ENCODE measurements at places on chromosomes 4 and X. TPM values are rescaled to one million over a fixed set of nuclear protein-coding genes. Genes with fewer than 3 reads are reported as not detected.

Gene ENPP6
- total RNA-seq: 0.09 TPM

- no peak overlapping the region for H3K27ac ChIP-seq
- no peaks in the 10 kb centered on the region for H3K27me3 ChIP-seq
- peaks cover 3% of the 10 kb centered on the region for H3K4me1 ChIP-seq
- H3K4me3 ChIP-seq: no peak overlapping the region
- DNase-seq: no peak
These were observed 115.9 kb downstream of the GPAT3 start for GRCh38 chr4:83651846-83652245.

- DNase-seq: peak; percentile 15
- peak overlapping the region; percentile 83 for H3K4me3 ChIP-seq
- H3K4me1 ChIP-seq: peaks cover 24% of the 10 kb centered on the region
- H3K36me3 ChIP-seq: no peaks in the 10 kb centered on the region
- H3K27ac ChIP-seq: no peak overlapping the region
These were observed 497 bp downstream of the HPGD start for GRCh38 chr4:174521800-174522182.

GRCh38 chrX:40176351-40177116 is 78.8 kb upstream of the BCOR start:
- no peaks in the 10 kb centered on the region for H3K36me3 ChIP-seq
- H3K4me3 ChIP-seq: peak overlapping the region; percentile 73
- peaks cover 8% of the 10 kb centered on the region for H3K27me3 ChIP-seq
- no peak overlapping the region for H3K27ac ChIP-seq
- DNase-seq: peak; percentile 48
- peaks cover 24% of the 10 kb centered on the region for H3K4me1 ChIP-seq

DNA sequence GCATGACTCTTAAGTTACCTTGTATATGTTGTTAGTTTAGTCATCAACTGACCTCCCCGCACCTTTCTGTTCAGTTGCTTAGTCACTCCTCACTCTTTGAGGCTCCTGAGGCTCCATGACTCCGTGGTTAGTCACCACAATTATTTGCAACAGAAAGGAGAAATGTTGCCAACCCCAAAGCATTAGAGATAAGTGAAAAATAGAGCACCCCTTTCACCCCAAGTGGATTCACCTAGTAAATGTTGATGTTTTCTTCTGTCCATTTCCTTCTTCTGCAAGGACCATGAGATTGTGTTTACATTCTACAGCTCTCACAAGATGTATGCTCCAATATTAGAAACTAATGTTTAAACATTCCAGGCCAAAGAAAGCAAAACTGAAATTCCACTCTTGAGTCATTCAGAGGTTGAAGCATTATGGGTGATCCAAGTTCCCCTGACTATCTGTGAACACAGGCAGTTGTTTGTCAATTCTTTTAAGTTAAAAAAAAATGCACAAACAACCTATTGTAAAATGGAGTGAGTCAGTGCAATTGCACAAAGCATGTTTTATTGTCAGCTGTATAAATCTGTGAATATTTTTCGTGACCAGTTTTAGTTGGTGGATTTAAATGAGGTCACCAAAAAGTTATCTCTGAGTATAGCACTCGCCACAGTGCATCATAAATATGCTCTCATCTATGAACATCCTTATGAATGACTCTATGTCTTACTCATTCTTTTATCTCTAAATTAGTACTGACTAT is 552.4 kb upstream of the MAGEB2 start:
- peaks cover 3% of the 10 kb centered on the region for H3K4me1 ChIP-seq
- DNase-seq: no peak
- H3K4me3 ChIP-seq: no peak overlapping the region
- H3K36me3 ChIP-seq: no peaks in the 10 kb centered on the region
- H3K27ac ChIP-seq: peak overlapping the region; percentile 57

DNA sequence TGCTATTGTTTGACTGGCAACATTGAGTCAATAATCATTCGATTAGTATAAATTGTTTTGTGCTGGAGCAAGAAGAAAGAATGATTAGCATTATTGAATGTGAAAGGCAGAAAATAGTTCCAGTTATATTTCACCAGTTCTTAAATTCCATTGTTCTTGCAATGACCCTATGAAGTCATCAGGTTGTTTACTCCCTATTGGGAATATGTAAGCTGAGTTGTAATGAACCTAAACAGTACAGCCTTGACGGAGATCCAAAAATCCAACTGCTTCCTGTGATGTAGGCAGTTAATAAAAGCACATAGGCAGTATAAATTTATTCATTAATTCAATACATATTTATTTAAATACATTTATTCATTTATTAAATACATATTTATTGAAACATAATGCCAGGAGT is 947.5 kb downstream of the PCDH7 start:
- H3K4me1 ChIP-seq: peaks cover 6% of the 10 kb centered on the region
- no peaks in the 10 kb centered on the region for H3K27me3 ChIP-seq
- H3K4me3 ChIP-seq: no peak overlapping the region
- H3K36me3 ChIP-seq: no peaks in the 10 kb centered on the region
- DNase-seq: no peak
- no peak overlapping the region for H3K27ac ChIP-seq

Gene CDS1
- 18.3 TPM for total RNA-seq

DNA sequence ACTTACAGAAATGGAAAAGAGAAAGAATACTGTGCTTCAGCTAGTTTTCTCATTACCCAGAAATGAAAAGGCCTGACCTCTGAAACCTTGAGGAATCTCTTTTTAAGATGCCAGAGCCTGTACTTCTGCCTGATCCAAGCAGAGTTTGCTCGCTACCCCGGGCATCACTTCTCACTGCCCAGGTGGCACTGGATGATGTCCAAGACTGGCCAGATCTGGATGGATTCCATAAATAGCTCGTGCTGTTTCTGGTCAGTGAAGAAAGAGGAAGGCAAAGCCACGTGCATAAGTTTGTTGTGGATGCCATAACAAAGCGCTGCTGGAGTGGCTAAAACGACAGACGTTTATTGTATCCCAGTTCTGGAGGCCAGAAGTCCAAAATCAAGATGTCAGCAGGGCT is 133.5 kb downstream of the TBL1X start:
- no peak overlapping the region for H3K4me3 ChIP-seq

Gene NPNT
- total RNA-seq: 1.6 TPM

Gene SASH3
- total RNA-seq: 0.57 TPM

Gene SRPK3
- total RNA-seq: not detected

GRCh38 chr4:101153653-101154052 is 193.7 kb downstream of the PPP3CA start:
- no peak overlapping the region for H3K4me3 ChIP-seq
- DNase-seq: no peak
- H3K27me3 ChIP-seq: no peaks in the 10 kb centered on the region
- no peaks in the 10 kb centered on the region for H3K36me3 ChIP-seq
- no peak overlapping the region for H3K27ac ChIP-seq

Gene MMGT1
- 18.8 TPM for total RNA-seq
